Stimulated activated CD4-positive, alpha-beta T cell treated with anti-CD3 and anti-CD28 coated beads, TNF-alpha, amount 100 ng/mL, for 24 hours (primary cell): ENCODE measurements at places on chromosomes 2 and 18.

- DNase-seq: no peak
Measured at GRCh38 chr18:55307505-55307904, 280.5 kb downstream of the TCF4 start.

DNA sequence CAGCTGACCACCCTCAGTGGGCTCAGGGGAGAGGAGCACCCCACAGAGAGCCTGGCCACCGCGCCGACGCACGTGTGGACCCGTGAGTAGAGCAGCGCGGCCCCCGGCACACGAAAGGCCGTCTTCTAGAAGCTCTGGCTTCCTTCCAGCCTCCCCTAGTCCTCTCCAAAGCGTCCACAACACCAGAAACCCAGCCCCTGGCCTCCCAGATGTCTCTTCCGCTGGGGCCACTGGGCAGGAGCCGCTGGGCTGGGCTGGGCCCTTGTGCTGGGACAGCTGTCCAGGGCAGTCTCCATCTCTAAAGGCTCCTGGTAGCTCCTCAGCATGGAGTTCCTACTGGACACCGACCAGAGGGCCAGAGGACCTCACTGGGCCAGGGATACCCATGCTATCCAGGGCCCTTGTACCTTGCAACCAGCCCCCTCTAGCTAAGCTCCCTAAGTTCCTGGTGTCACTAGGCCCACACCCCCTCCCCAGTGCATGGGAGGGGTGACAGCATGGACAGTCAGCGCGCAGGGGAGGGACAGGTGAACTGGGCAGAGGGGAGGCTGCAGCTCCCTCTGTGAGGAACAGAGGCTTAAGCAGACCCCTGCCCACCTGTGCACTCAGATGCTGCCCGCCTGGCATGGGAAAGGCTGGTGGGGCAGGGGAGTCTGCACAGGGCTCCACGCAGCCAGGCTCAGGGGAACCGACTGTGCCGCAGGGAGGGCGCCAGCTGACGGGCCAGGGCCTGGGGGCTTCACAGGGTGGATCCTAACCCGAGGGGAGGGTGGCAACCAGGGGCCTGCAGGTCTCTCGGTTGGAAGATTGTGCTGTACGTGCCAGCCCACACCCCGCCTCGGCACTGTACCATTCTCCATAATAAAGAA, 32.9 kb downstream of the MTERF4 start:
- DNase-seq: no peak

DNA sequence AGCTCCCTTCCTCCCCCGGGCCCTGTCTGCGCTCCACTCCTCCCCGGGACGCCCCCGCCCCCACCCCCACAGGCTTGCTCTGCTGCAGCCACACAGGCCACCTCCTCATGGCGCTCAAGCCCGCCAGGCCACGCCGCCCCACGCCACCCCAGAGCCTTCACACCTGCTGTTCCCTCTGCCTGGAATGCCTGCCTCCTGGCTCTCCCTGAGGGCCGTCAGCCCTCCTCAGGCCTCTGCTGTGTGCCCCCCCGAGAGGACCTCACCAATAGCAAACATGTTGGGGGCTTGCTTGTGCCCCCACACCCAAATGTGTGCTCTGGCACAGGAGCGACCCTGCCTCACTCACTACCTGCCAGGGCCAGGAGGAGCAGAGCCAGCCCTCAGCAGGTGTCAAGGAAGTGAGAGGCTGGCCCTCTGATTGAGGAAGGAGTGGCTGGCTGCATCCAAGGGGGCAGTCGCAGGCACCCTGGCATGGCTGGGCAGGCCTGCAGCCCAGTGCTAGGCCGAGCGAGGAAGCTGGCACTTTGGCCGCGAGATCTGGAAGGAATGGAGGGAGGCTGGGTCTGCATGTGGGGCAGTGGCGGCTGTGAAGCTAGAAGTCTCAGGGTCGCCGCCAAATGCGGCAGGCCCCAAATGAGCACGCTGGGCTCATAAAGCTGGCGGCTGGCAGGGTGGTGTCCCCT, 86.5 kb downstream of the INHBB start:
- DNase-seq: no peak

GRCh38 chr2:29562896-29563295, 358.5 kb downstream of the ALK start:
- no peak for DNase-seq

DNA sequence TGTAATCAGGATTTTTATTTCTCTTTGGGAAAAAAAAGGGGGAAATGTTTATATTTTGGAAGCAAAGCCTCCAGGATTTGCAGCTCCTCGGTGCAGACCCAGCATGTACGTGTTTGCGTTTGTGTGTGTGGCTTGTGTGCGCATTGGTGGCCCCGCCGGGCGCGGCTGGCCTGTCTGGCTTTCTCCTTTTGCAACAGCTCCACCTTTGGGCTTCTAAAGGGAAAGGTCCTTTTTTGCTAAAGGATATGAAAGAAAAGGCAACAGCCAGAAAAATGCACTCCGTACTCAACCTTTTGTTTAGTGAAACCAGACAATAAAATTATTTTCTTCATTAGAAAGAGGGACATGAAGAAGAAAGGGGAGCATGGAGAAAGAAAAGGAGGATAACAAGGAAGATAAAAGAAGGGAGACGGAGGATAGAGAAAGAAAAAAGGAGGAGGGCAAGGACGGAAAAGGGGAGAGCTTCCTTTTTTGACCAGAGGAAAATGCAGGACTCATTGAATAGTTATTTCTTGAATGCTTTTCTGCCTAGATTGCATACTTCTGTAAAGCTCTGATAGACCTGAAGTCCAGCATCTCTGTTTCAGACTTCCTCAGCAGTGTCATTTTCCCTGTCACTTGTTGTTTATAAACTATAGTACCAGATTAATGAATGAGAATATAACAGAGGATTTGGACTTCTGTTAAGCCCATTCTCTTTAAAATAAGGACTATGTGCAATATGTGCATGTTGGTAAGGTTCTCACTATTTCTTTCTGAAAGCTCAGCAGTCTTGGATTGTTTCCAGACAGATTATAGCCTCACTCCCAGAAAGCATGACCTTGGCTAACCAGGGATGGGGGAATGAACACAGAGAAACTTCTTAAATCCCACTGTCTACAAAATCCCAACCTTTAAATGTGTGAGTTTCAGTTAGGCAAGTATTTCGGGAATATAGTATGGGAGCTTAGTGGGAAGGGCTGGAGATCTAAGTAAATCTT, 563.1 kb upstream of the PIK3C3 start:
- DNase-seq: no peak
